ENCODE measurements at places on chromosomes 12 and 14. TPM values are rescaled to one million over a fixed set of nuclear protein-coding genes. Genes with fewer than 3 reads are reported as not detected.

SAMD4A gene
- total RNA-seq: 81.5 TPM

CHGA gene
- total RNA-seq: not detected

GRCh38 chr12:95205685-95206084 is 11.6 kb downstream of the FGD6 start:
- peak; percentile 95 for DNase-seq

DNA sequence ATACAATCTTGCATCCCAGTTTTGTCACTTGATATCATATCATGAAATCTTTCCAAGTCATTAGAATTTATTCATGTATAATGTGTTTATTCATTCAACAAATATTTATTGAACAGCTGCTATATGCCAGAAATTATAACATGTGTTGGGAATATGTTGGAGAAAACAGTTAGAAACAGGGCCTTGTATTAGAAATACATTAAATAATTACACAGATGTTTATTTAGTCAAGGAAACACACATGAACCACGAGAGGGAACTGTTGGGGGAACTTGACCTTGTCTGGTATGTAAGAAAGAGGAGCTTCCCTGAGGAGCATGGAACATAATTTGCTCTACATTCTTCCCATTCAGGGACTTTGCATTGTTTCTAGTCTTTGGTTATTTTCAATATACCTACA is 191.7 kb upstream of the FRMD6 start:
- DNase-seq: no peak

- DNase-seq: no peak
Observed at GRCh38 chr12:77968571-77968970, 137.9 kb downstream of the NAV3 start.
